ENCODE measurements at places on chromosomes 6 and 20.

DNA sequence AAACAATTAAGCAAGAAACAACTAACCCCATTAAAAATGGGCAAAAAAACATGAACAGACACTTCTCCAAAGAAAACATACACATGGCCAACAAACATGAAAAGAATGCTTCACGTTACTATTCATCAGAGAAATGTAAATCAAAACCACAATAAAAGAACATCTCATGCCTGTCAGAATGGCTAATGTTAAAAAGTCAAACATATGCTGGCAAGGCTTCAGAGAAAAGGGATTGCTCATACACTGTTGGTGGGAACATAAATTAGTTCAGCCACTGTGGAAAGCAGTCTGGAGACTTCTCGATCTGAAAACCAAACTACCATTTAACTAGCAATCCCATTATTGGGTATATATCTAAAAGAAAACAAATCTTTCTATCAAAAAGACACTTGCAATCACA lies 217.5 kb downstream of the TINAG start:
- peak; percentile 3 for DNase-seq

DNA sequence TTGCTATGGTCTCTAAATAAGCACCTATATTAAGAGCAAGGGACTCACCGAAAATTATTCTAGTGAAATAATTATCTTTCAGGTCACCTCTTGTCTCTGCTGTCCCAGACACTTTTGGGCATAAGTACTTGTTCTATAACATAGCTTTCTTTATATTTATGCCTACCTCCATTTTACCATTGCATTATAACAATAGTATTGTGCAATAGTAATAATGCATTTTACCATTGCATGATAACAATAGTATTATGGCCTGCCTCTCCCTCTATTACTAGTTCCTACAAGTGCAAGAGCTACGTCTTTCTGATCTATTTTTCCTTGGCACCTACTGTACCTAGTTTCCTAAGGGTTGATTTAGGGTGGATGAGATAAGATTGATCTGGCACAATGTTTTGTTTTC lies 169.2 kb downstream of the PDE7B start:
- no peak for DNase-seq

DNA sequence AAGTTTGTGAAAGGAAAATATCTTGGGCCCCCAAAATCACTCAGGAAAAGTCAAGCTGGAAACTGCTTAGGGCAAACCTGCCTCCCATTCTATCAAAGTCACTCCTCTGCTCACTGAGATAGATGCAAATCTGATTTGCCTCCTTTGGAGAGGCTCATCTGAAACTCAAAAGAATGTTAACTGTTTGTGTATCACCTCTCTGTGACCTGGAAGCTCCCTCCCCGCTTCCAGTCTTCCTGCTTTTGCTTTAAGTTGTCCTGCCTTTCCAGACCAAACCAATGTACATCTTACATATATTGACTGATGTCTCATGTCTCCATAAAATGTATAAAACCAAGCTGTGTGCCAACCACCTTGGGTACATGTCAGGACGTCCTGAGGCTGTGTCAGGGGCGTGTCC lies 331.4 kb upstream of the QKI start:
- DNase-seq = no peak

DNA sequence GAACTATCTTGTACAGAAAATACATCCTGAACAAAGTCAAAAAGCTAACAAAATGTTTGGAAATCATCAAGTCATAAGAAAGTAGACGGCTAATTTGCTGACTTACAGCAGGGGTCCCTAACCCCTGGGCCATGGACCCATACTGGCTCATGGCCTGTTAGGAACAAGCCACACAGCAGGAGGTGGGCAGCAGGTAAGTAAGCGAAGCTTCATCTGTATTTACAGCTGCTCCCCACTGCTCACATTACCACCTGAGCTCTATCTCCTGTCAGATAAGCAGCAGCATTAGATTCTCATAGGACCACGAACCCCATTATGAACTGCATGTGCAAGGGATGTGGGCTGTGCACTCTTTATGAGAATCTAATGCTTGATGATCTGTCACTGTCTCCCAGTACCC lies 115.5 kb downstream of the CDK19 start:
- DNase-seq = no peak

GRCh38 chr6:126665551-126665950 lies 325.6 kb downstream of the CENPW start:
- no peak for DNase-seq

Data from AG04450 (cell line).